ENCODE measurements at places on chromosomes 11 and 22.

DNA sequence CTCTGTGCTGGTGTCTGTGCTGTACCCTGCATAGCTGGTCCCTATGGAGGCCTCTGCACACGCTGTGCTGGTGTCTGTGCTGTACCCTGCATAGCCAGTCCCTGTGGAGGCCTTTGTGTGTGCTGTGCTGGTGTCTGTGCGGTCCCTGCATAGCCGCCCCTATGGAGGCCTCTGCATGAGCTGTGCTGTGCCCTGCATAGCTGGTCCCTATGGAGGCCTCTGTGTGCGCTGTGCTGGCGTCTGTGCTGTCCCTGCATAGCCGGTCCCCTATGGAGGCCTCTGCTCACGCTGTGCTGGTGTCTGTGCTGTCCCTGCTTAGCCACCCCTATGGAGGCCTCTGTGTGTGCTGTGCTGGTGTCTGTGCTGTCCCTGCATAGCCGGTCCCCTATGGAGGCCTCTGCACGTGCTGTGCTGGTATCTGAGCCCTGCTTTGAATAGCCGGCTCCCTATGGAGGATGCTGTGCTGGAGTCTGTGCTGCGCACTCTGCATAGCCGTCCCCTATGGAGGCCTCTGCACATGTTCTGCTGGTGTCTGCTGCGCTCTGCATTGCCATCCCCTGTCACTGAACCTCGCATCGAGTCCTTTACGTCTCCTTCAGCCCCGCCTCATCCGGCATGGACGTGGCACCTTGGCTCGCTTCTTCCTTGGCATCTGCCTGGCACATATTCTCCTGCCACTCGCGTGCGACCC lies 6.2 kb downstream of the NADSYN1 start:
- no peak for DNase-seq

DNA sequence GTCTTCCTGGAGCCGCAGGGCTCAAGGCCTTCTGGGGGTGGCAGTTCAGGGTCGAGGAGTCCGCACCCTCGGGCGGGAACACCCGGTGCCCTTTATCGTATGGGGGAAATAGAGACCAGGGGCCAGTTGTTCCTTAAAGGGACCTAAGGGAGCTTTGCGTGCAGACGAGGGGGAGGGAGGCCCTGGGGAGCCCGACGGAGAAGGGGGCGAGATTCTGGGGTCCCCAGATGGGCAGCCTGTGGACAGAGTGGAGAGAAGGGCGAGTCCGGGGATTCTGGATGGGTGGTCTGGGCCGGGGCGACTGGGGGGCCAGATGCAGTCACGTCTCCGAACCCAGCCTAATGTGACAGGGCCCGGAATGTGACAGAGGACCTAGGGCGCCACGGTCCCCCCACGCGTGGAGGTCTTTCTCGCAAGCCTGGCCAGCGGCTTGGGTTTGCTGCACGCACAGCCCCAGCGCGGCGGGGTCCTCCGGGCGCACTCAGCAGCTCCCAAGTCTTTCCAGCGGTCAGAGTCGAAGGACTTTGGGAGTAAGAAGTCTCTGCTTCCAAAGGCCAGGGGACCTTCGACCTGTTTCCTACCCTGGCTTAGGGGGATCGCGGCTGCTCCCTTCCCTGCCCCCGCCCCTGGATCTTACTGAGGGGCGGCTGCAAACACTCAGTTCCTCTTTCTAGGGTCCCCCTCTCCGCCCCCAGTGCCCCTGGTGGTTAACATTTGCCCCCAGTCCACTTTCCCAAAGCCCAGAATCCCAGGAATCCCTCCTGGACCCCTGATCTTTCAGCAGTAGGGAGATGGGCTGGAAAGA lies 547 bp downstream of the TUBA8 start:
- DNase-seq: no peak

- no peak for DNase-seq
Observed at GRCh38 chr11:121105481-121106195, 4.6 kb downstream of the TECTA start.

DNA sequence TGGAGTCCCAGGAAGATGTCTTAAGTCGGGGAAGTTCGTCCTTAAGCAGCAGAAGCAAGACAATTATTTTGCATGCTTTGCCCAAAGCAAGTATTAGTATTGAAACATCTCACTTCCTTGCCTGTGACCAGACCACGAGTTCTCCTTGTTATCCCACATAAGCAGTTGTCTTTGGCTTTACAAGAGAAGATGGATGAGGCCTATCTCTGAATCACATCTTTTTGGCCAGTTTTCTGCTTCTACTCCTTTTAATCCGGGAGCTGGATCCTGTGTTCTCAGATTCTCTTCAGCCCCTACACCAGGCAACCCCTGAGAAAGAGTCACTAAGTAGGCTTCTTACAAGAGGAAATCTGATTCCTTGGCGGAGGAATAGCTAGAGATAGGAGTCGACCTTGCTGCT lies 2.1 kb downstream of the SYT9 start:
- no peak for DNase-seq

GRCh38 chr11:17791144-17791543 lies 56.6 kb downstream of the KCNC1 start:
- no peak for DNase-seq

DNA sequence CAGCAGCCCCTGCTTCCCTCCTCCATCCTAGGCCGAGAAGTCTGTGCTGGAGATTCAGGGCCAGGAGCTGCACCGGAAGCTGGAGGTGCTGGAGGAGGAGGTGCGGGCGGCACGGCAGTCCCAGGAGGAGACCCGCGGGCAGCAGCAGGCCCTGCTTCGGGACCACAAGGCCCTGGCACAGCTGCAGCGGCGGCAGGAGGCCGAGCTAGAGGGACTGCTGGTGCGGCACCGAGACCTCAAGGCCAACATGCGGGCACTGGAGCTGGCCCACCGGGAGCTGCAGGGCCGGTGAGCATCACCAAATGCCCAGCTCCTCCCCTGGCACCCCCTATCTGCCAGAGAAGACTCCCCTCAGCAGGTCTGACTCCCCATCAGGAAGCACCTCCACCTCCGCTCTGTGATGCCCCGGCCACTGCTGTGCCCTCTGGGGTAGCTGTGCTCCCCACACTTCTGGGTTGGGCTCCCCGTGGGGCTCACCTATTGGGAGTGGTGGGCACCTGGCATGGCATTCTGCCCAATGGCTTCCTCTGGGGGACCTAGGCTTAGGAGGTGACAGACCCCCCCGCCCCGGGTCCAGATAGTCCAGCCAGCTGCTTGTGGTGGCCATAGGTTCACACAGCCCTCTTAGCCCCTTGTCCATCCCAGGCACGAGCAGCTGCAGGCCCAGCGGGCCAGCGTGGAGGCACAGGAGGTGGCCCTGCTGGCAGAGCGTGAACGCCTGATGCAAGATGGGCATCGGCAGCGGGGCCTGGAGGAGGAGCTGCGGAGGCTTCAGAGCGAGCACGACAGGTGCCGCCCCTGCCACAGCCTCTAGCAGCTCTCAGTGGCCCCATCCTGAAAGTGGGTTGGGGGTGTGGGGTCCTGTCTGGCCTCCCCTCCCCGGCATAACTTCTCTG lies 6.6 kb upstream of the RPS6KA4 start:
- peak; percentile 90 for DNase-seq

GRCh38 chr11:13776134-13776815 lies 107.8 kb downstream of the FAR1 start:
- DNase-seq: peak; percentile 30

DNA sequence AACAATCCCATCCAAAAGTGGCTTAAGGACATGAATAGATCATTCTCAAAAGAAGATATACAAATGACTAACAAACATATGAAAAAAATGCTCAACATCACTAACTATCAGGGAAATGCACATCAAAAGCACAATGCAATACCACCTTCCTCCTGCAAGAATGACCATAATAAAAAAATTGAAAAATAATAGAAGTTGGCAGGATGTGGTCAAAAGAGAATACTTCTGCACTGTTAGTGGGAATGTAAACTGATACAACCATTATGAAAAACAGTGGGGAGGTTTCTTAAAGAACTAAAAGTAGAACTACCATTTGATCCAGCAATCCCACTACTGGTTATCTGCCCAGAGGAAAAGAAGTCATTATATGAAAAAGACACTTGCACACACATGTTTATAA lies 77.7 kb upstream of the SC5D start:
- DNase-seq: no peak

DNA sequence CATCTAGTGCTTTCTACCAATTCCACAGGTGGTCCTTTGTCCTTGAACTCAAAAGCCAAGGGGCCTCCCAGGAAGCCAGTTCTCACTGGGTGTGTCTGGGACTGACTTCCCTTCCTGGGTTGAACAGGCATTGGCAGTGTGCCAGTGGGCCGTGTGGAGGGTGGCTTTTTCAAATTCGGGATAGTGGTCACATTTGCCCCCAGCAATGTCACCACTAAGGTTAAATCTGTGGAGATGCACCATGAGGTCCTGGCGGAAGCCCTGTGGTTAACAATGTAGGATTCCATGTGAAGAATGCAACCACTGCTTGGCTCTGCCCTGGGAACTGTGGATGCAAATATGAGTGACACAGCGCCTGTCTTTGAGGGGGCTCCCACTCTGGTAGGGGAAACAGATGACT lies 53.2 kb upstream of the MTNR1B start:
- DNase-seq: no peak

DNA sequence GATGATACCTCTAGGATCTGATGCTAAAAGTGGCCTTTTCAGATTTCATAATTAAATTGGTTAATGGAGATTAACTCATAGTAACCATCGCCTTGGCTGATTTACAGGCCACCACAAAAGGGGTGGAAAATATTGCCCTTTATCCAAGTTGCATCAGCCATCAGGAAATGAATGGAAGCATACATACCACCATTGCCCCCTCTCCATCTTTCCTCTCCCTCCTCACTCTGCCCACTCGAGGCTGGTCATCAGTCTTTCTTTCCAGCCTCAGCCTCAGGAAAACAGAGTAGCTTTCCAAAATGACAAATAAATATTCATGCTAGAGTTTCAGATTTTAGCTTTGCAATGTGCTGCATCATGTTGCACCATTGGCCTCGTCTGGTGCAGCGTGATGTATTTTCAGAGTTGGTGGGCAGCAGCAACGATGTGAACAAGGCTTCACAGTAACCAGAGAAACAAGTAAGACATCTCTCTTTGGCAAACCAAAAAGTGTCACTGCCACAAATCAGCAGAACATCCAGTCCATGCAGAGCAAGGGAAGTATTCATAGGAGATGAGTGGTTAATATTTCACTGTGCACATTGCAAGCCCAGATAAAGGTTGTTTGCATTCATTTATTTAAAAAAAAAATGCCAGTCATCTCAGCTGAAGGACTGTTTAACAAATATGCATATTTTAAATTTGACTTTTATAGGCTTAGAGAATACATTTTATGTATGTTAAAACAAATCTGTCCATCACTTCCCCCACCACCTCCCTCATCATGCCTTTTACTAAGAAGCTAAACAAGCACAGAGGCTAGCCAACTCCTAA lies 136.7 kb upstream of the FAT3 start:
- DNase-seq: no peak

DNA sequence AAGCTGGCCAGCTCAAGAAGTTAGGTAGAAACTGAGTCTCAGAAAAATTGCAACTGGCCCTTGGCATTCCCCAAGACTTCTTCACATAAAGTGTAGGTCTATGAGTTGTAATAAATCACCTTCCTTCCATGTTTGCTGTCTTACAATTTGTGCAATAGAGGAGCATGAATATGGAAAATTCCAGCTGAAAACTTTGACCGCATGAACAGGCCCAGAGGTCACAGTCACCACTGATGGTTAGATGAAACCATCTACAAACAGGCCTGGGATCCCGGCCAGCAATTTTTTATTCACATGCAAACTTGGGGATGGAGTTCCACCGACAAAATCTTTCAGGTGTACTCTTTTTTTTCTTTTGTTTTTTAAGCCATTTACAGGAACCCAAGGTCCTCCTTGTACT lies 88.1 kb downstream of the SERGEF start:
- no peak for DNase-seq

- no peak for DNase-seq
Observed at GRCh38 chr22:36151006-36151595, 9.5 kb downstream of the APOL3 start.

GRCh38 chr11:129242855-129243254 lies 50.7 kb upstream of the ARHGAP32 start:
- no peak for DNase-seq

DNA sequence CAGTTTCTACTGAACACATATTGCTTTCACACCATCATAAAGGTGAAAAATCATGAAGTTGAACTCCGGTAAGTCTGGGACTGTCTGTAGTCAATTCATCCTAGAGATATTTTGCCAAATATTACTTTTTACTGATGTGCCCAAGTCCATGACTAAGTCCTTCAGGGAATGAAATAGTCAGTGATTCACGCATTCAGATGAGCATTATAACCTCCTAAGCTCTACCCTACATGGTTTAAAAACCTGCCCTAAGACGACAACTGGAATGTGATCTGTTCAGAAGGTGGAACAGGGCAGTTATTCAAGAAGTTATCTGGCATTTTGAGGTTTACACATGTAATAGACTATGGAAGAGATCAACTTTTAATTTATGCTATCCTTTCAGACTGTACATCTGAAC lies 125.6 kb downstream of the TRPC6 start:
- DNase-seq: no peak

DNA sequence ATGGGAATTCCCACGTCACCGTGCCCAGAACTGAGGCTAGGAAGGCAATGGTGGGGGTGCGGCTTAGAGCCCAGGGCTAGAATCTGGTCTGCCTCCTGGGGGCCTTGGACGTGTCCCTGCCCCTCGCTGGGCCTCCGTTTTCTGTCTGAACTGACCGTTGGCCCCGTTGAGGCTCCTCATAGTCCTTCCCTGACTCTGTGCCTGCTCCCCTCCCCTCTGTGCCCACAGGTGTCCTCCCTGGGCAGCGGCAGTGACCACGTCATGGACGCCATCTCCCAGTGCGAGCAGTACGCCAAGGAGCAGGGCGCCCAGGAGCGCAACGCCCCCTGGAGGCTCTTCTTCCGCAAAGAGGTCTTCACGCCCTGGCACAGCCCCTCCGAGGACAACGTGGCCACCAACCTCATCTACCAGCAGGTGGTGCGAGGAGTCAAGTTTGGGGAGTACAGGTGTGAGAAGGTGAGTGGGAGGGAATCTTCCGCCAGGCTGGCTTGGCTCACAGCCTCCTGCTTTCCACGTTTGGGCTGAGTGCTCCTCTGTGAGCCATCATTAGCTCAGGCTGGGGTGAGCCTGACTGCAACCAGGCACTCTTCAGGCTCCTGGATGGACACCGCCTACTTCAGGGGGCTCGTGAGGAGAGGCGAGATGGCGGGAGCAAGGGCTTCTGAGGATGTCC lies 63.9 kb downstream of the MYO7A start:
- peak; percentile 8 for DNase-seq

DNA sequence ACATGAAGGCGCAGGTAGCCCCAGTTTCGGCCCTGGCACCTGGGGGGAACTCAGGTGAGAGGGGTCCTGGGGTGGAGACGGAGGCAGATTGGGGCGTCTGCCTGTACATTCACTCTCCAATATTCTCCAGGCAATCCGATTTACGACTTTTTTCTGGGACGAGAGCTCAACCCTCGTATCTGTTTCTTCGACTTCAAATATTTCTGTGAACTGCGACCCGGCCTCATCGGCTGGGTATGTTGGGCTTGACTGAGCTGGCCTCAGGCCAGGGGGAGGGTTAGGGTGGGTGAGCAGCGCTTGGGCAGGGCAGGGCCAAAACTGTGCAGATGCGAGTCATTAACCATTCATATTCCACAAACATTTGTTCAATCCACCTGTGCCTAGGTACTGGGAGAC lies 1.7 kb downstream of the TM7SF2 start:
- no peak for DNase-seq
